ENCODE measurements at places on chromosomes 12 and 14. TPM values are rescaled to one million over a fixed set of nuclear protein-coding genes. Genes with fewer than 3 reads are reported as not detected.

DNA sequence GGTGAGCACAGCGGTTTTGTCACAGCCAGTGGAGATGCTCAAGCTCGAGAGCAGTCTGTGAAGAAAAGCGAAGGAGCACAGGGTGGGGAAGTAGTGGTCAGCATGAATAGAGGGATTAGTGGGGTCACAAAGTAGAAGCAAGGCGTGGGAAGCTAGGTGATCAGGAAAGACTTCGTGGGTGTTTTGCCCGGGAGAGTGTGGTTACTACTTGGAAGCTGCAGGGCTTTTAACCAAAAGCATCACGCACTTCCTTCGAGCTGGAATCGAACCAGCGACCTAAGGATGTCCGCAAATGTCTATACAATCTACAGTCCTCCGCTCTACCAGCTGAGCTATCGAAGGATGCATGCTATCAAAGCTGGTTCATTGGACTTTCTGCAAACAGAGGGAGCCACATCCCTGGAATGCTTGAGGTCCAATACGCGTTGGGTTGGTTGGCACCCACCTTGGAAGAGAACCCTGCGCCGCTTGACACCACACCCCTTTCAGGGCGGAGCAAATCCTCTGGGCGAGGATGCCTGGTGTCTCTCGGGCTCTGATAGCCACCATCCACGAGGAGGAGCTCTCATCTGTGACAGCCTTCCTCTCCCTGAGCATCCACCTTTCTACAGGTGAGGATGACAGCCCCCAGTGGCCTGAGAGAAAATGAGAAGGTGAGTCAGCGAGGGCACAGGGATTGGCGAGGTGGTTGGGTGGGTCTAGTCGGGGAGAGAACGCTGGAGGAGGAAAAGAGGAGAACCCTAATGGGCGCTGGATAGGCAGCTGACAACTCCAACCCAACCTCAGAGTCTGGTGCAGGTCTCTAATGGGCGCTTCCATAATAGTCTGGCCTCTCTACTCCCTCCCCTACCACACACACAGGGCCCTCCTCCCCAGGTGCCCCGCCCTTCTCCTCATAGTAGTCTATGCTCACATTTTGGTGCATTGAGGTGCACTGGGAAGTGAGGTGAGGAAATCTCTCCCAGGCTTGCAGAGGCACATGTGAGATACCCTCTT, 16.0 kb upstream of the OR6S1 start:
- DNase-seq: no peak

DNA sequence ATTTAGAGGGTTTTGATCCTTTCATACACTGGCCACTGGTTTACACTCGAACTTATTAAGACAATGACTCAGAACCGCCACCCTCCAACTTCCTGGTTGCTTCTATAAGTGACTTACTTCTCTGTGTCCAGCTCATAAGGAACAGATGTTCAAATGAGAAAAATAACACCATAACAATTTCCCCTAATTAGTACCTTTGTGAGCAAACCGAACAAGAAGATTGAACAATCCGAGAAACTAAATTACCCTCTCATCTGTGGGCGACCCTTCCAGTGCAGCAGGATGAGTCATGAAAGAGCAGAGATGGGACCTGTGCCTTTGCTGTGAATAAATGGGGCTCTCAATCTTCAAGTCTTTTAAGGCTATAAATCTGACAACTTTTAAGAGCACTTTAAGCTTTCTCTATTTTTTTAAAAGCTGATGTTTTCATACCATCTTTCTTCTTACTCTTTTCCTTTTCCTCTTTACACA, 146.8 kb upstream of the RASSF8 start:
- no peak for DNase-seq

- DNase-seq: no peak
Measured at GRCh38 chr14:73238424-73238852, 1.1 kb downstream of the PAPLN start.

DNA sequence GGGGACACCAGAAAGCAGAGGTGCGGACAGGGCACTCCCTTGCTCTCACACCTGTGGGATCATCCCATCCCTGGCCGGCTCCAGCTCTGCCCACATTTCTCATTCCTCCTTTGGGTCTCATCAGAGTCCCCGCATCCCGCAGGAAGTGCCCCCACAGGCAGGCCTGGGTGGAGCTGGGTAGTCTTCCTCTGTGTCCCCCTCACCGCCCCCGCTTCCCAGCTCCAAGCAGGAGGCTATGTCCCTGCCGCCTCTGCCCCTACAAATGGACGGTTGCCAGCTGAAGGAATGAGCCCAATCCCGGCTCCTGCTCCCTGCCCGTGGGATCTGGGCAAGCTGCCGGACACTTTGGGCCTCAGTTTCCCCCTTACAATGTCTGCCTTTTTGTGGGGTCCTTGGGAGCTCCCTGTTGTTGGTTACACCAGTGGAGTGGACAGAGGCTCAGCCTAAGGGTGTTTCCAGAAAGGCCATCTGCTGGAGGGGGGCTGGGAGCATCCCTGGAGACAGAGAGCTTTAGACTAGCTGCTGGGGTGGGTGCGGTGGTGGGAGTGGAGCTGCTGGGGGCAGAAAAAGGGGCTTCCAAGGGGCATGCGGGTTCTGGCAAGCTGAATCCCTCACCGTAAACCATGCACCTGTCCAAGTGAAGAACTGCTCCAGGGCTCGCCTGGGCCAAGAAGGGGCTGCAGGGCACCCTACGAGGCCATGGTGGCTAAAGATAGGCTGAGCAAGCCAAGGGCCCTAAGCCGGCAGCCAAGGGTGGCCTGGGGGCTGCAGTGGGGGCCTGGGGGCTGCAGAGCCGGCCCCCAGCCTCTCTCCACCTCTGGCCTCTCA, 7.9 kb upstream of the GPR132 start:
- DNase-seq: no peak

- DNase-seq: no peak
Measured at GRCh38 chr14:81416194-81416952, 16.2 kb upstream of the STON2 start.

DNA sequence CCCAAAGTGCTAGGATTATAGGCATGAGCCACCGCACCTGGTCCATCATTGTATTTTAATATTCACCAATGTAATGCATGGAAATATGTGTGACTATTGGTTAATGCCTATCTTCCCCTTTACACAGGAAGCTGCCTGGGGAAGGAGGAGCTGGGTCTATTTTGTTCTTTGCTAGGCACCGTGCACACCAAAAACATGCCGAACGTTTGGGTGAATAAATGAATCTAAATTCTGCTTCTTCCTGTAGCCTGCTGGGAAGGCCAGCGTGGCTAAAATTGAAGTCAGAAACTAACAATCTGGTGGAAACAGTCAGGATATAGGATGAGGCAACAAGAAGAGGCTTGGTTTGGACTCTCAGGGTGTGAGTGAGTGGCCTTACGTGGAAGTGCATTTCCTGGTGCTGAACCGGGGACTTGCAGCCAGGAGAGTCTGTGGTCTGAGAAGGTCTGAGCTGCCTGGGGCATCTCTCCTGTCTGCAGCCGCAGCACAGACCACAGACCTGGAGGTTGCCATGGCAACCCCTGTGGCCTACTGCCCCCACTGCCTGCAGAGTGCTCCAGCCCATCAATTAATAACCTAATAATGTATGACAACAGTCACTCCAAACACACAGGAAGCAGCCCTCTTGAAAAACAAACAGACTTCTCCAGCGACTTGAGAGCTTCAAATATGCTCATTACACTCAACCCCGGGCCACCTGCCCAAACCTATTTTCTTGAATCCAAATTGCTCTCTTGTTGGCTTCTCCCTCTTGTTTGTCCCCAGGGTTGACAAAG, 5.5 kb upstream of the GPR68 start:
- no peak for DNase-seq

- DNase-seq: no peak
Measured at GRCh38 chr12:75481013-75481705, 604 bp downstream of the GLIPR1 start.

CCDC197 gene
- polyA plus RNA-seq: 0.13 TPM

CLEC1B gene
- 0.19 TPM for polyA plus RNA-seq

DNA sequence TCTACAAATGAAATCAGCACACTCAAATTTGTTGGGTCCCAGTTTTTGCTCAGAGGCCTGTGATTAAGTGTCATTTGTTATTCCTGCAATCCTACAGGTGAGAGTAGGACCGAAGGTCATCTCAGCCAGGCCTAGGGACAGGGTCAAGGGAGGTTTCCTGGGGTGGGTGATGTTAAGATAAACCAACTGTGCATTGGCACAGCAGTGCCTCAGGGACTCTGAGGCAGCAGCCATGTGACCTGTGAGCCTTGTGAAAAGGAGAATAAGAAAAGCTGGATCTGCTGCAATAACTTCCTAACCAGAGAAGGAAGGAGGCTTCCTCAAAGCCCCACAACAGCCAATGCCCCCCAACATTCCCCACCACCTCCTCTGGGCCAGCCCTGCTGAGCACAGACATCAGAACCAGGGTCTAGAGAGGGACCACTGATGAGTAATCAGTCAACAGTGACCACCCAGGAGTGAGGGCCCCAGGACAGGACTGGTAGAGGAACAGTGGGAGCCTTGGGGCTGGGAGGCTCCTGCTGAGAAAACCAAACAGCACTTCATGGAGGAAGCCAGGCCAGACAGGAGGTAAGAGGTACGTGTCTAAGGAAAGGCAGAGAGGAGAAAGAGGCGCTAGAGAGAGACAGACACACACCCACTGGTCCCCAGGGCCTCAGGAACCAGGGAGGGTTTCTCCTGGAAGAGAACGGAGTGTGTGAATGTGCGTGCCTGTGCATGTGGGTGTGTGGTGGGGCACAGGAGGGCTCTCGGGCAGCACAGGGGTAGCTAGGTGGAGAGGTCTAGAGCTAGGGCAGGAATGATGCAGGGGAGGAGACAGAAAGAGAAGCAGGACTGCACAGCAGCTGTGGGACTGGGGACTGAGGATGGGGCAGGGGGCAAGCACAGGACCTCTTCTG, 82.4 kb downstream of the ITPK1 start:
- no peak for DNase-seq

DNA sequence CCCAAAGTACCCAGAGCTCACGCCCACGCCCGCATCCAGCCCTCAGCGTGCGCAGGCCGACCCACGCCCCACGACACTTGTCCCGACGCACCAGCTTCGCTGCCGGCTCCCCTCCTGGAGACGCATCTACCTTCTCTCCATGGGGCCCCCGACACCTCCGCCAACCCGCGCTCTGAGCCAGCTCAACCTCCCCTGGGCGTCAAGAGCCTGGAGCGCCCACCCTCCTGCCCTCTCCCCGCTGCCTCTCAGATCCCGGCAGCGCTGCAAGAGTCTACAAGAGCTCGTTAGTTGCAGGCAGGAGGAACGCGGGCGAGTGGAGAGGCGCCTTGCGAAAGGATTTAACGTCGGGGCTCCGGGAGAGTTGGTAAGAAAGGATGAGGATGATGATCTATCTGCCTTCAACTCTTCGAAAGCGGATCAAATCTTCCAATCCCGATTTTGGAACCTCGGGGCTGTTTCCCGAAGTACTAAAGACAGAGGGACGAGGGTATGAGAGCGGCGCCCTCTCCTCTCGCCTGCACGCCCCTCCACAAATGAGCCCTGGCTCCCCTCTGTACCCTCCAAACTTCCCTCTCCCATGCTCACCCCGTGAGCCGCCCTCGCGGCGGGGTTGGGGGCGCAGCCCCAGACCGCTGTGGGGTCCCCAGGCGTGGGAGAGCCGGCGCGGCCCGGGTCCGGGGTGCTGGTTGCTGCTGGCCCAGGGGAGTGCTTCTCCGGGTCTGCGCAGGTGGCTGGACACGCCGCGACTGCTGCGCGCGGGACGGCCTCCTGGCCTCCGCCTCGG, 979 bp downstream of the LTBP2 start:
- DNase-seq: no peak

DNA sequence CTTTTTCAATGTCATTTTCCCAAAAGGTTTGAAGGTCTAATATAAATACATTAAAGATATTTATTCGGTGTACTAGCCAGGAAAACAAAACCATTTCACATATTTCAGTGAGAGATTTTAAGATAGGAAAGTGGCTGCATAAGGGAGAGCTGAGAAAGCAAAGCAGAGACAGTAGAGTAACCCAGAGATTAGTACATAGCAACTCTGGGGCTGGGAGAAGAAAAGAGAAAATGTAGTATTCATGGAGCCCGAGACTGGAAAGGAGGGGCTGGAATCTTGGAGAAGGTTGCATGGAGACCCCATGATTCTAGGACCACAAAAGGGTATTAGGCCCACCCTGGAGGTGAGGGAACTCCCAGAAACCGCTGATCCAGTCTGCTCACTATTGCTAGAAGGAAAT, 236.9 kb downstream of the PAWR start:
- no peak for DNase-seq

SLC24A4 gene
- polyA plus RNA-seq: 2.1 TPM

TROAP gene
- polyA plus RNA-seq: 11.4 TPM

DNA sequence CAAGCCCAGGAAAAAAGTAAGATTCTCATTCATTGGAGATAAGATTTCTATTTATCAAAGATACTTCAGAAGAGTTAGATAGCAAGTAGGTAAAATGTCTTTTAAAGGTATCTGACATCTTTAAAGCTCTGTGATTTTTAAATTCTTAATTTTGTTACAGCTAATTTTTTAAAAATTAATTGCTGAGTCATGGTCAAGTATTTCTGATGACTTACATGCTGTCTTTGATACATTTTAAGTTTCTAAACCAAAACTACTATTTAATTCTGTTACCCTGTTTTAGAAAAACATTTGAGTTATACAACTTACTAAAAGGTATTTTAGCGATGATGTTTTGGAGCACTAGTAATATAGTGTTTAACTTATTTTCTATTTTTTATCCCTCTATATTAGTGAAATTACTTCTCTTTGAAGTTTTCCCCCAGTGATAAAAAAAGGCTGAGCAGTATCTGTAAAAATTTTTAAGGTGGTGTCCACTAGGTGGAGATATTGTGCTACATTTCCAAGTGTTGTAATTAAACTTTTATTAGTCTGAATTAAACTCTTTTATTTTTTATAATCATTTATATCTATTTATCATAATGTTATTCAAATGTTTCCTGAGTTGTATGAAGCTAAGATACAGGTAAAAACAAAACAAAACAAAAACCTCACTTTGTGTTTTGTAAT, 11.5 kb downstream of the ALG10 start:
- DNase-seq: no peak

GRCh38 chr14:67928375-67928774, 108.8 kb downstream of the RAD51B start:
- no peak for DNase-seq

DNA sequence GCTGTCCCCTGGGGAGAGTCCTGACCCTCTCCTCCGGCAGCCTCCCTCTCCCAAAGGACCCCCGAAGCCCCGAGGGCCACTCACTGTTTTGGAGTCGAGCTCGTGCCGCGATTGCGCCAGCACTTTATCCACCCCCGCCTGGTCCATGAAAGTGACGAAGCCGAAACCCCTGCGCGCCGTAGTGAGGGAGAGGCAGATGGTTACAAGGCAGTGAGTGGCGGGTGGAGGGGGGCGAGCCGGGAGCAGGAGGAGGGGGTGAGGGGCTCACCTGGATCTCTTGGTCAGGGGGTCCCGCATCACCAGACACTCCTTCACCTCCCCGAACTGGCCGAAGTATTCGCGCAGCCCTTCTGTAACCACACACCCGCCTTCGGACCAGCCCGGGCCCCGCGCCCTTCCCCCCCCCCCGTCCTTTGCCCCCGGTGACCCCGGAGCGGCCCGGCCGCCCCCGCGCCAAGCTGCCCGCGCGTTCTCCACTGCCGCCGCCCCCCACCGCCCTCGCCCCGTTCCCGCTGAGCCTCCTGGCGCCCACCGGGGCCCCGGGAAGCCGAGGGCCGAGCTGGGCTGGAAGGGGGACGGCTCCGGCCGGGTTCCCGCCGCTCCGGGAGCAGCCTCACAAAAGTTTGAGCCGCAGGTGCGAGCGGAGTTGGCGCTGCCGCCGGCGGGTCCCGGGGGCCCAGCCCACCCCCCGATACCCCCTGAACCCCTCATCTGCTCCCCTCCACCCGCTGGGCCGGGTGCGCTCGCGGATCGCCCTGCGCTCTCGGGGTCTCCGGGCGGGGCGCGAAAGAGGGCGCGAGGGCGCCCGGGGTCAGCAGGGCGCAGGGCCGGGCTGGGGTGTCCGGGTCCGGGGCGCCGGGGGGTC, 808 bp downstream of the MSI1 start:
- no peak for DNase-seq

- DNase-seq: no peak
Measured at GRCh38 chr12:28899951-28900350, 249.1 kb upstream of the FAR2 start.
